Stimulated activated CD4-positive, alpha-beta T cell treated with anti-CD3 and anti-CD28 coated beads, Interleukin-15, amount 100 ng/mL, for 1 hour (primary cell): ENCODE measurements at places on chromosomes 1 and 21.

DNA sequence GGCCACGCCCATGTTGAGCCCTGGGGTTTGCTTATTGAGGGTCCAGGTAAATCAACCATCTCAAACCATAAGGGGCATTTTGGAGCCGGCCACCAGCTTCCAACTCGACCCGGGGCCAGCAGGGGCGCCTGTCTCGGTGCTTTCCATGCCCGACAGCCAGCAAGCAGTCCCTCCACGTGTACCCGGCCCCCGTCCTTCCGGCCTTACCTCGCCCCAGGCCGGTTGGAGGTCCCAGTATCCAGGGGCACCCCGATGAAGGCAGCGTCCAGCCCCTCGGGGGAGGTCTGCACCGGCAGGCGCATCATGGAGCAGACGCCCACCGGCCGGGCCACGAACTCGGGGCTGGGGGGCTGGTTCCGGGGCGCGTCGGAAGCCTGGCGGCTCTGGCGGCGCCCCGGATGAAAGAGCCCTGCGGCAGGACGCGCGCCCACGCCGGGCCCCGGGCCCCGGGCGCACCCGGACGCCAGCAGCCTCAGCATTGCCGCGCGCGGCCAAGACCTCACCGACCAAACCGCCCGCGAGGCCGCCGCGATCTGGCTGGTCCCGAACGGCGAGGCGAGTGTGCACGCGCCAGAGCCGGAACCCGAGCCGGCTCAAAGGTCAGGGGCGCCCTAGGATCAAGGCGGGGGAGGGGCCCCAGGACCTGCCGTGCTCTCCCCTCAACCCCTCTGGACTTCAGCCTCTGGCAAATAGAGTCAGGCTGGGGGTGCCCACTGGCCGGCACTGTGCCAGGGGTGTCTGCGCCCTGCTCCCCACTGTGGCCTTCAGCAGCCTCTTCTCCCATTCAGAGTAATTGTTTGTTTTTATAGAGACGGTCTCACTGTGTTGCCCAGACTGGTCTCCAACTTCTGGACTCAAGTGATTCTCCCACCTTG lies at the start of gene AGMAT:
Gene AGMAT, minus strand, starts transcription at position 563 of the 875 bp plus-strand sequence. Its CDS starts 84 bp downstream, at position 479.
- no peak for DNase-seq

DNA sequence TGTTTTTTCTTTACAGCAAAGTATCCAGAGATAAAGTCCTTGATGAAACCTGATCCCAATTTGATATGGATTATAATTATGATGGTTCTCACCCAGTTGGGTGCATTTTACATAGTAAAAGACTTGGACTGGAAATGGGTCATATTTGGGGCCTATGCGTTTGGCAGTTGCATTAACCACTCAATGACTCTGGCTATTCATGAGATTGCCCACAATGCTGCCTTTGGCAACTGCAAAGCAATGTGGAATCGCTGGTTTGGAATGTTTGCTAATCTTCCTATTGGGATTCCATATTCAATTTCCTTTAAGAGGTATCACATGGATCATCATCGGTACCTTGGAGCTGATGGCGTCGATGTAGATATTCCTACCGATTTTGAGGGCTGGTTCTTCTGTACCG lies 6.5 kb downstream of the DEGS1 start:
- DNase-seq = no peak

DNA sequence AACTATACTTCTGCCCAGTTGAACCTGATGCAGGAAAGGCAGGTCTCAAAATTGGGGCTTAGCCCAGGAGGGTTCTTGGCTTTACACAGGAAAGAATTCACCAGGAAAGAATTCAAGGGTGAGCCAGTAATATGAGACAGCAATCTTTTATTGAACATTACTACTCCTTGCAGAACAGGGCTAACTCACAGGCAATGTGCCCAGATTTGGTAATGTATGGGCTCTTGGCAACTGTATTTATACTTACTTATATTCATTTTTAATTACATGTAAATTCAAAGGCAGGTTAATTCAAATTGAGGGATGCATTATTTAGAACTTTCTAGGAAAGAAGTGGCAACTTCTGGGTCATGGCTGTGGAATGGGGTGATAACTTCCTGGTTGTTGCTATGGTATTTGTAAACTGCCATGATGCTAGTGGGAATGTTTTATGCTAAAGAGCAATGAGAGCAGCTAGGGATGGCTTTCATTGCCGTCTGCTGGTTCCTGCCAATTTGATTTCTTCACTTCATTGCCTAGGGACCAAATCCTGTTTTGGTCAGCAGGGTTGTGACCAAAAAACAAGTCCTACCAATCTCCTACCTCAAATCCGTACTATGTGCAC lies 107.5 kb downstream of the CHRM3 start:
- DNase-seq = no peak

DNA sequence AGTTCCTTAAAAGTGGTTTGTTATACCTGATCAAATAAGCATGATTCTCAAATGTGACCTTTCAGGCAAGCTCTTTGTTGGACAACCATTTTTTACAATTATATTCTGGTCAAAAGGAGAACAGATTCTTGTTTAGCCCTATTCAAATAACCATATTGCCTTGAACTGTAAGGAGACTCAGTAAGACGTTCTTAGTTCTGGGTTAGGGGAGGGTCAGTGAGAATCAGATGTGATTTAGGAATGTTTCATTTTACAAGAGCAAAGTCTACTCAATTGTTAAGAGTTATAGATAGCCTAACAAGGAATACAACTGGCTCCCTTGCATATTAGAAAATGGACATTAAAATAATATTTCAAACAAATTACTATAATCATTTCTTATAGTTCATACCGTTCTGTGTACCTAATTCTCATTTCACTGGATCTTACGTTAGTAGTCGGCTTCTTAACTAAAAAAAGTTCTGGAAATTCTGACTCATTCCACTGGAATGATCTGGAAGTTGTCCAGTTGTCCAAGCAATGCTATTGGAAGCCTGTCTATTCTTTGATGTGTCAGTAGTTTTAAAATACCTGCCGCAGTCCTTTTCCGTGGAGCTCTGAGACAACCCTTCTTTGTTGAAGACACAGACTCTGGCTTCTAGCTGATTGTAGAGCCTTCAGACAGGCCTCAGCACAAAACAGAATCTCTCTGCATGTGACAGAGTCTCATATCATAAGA lies 88.8 kb downstream of the MAST2 start:
- no peak for DNase-seq

DNA sequence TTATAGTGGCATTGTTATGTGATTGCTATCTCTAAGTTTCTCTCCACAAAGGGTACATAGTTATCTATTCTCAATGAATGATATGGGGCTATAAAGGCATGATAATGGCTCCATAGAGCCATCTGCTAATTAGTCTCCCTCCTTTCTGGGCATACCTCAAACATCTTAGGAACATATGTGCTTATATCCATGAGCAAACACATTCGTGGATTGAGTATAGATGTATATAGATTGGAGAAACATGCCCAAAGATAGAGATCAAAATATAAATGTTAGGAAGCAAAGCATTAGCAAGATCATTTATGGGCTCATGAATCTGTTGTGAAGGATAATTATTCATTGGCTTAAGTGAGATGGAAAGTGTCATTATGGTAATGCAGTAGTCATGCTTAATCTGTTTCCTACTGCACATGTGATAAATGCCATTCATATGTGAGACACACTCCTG lies 155.8 kb upstream of the UBE2U start:
- no peak for DNase-seq

GRCh38 chr1:212719633-212720032 lies 20.0 kb upstream of the BATF3 start:
- DNase-seq = no peak

- no peak for DNase-seq
Measured at GRCh38 chr1:61981870-61982660, 212.6 kb upstream of the L1TD1 start.

DNA sequence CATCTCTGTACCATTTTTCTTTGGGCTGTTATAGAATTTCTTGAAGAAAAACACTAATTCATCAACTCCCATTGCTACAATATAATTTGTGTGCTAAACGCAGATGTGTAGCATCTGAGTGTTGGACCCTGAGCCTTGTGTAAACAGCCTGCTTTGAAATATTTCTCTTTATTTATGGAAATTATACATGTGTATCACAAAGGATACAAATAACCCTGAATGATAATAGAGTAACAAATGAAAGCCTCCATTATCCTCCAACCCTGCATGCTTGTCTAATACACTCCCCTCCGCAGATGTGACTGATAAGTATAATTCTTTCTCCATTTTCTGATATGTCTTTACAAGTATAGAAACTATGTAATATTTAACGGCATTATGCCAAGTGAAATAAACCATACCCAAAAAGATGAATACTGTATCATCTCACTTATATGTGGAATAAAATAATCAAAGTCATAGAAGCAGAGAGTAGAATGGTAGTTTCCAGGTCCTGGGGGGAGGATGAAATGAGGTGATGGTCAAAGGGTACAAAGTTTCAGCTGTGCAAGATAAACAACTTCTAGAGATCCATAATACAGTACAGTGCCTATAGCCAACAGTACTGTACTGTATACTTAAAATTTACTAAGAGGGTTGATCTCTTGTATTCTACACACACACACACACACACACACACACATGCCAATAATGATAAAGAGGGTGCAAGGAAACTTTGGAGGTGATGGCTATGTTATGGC lies 2.8 kb upstream of the ADAM30 start:
- no peak for DNase-seq

DNA sequence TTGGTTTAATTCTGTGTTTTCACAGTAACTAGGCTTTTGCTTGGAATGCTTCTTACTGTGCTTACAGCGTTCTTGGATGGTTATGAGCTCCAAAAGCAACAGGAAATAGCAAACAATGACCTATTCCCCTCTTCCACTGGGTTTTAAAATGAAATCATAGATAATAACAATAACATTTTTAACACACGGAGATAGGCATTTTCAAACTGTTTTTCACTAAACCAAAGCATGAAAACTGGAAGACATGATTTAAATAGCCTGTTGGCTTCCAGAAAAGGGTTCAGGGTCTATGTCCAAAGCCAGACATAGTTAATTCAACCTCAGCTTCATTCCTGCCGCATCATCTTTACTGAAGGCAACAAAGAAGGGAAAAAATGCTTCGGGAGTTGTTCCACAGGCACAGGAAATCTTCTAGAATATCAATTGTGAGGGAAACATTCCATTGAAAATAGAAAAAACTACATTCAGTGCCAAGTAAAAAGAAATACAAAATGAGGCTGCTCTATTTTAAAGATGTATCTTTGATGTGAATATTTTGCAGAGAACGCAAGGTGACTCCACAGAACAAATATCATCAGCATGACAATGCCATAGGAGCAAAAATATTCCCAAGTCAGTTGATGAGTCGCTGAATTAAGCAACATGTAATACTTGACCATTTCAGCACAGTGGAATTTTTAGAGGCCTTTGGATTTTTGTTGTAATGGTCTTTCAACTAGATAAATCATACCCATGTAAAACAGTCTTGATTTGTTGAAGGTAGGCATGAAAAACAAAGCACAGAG lies 80.7 kb downstream of the NID1 start:
- no peak for DNase-seq

DNA sequence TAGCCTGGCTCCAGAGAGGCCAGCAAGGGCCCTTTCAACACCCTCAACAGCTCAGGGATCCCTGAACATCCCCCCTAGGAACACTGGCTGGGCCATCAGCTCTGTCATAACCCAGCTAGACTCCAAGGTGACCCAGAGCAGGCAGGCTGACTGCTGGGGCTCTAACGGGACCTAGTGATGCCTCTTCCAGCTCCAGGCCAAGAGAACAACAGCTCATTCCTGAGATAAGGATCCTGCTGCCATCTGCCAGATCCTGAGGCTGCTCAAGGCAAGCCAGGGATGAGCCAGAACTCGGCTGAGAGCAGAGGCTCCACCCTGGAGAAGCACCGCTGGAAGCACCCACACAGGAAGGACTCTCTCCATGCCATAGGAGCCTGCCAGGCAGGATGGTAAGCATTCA lies 2.0 kb downstream of the VSIG8 start:
- no peak for DNase-seq

GRCh38 chr1:243406424-243406823 lies 150.6 kb downstream of the SDCCAG8 start:
- no peak for DNase-seq

DNA sequence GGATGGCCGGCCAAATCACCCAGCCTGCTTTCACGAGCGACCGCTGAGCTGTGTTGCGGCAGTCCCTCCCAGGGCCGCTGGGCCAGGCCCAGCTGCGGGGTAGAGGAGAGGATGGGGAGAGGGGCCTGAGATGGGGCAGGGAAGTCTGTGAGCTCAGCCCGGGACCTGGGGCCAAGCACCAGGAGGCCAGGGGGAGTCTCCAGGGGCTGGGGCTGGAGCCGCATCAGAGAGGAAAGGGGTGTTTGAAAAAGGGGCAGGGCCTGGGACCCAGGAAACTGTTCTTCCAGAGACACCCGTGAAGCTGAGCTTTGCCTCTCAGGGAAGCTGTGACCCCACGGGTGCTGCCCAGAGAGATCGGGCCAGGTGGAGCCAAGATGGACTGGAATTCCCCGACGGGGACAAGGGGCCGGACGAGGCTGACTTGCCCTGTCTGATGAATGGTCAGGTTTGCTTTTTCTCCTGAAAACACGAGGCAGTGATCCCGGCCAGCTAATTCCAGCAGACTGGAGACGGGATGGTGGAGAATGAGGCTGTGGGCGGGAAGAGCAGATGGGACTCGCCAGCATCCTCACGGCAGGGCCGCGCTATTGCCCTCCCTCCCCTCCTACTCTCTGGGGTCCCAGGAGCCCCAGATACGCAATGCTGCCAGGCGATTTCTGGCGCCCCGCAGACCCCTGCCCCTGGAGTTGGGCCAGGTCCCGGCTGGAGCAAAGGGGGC lies 40.3 kb upstream of the COL18A1 start:
- no peak for DNase-seq

DNA sequence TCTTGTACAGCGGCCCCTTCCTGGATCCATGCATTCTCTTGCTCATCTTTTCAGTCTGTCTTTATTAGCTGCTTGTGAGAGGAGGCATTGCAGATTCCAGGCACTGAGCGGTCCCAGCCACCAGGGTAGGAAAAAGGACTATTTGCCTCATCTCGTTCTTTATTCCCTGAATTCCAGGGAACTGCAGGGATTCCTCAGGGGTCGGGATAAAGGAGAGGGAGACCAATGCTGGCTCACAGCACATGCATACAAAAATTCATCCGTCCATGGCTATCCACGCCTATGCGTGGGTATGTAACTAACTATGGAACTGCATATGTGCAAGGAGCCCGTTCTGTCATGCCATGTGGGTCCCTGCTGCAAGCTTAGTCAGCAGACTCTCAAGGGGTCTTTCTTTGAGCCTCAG lies 879 bp upstream of the PLPPR5 start:
- DNase-seq = no peak

DNA sequence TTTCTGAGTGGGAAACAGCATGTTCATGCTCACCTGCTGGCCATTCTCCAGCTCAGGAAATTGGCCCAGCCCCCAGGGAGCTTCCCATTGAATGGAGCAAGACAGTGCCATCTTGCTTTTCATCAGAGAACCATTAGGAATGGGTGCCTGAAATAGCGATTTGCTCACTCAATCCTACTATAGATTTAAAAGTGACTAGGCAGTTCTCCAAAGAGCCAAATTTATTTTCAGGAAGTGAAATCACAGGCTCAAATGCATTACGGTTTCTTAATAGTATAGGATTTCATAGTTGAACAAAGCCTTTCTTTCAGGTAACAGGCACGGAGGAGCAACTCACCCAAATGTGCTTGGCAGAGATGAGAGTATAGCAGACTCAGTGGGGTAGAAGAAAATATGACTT lies 272.1 kb downstream of the GRIK1 start:
- no peak for DNase-seq
